ENCODE measurements at places on chromosomes 6 and 20.

DNA sequence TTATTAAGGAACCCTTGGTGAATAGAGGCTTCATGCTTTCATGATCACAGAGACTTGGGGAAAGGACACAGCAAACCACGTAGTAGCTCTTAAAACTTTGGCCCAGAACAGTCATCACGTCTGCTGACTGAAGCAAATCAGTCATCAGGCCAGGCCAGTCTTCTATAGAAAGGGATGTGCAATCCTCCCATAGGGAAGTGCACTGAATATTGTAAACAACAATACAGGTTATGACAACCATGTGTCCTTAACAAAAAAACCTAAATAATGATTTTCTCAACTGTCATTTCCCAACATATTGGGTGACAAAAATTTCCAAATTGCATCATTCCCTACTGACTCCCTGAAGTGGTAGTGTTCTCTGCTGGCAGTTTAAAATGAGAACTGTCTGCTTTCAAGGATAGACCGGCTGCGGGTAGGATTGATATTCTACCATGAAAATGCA is 388.2 kb upstream of the CITED2 start:
- DNase-seq, result no peak

- no peak for DNase-seq
These were observed 23.9 kb upstream of the TOP1 start for GRCh38 chr20:41004531-41005360.

DNA sequence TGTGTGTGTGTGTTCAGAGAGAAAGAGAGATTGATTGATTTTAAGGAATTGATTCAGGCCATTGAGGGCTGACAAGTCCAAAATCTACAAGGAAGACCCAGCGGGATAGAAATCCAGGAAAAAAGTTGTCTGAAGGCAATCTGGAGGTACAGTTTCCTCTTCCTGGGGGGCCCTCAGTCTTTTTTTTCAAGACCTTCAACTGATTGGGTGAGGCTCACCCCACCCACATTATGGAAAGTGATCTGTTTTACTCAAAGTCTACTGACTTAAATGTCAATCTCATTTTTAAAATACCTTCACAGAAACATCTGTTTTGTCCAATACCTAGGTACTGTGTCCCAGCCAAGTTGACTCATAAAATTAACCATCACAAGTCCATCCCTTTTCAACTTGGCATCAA is 243.0 kb upstream of the PLN start:
- no peak for DNase-seq

DNA sequence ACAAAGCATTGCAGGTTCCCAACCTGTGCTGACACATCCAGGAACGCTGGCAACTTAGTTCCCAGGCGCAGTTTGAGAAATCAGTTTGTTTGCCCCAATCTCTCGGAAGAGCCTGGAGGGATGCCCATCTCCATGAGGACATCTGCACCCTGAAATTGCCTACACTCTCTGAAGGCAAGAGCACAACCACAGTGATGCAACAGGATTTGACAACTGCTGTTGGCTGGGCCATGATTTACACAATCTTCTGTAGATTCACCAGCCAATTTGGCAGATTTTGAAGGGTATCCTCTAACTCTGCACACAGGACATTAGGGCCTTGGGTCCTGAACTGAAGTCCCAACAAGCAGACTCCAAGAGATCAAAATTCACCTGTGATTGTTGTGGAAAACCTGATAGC is 3.4 kb downstream of the APMAP start:
- no peak for DNase-seq

DNA sequence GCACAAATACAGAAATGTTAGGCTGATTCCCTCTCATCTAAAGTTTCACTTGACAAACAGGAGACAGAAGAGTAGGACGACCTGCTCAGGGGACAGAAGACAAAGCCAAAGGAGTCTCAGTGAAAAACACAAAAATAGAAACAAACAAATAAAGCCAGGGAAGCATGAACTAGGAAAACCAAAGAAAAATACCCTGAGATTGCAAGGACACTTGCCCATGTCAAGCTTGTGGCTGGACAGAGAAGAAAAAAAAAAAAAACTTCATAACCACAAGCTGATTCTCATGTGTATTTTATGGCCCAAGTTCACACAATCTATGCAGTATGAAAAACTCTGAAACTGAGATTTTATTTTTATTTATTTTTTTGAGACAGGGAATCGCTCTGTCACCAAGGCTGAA is 85.6 kb upstream of the BEND6 start:
- no peak for DNase-seq

DNA sequence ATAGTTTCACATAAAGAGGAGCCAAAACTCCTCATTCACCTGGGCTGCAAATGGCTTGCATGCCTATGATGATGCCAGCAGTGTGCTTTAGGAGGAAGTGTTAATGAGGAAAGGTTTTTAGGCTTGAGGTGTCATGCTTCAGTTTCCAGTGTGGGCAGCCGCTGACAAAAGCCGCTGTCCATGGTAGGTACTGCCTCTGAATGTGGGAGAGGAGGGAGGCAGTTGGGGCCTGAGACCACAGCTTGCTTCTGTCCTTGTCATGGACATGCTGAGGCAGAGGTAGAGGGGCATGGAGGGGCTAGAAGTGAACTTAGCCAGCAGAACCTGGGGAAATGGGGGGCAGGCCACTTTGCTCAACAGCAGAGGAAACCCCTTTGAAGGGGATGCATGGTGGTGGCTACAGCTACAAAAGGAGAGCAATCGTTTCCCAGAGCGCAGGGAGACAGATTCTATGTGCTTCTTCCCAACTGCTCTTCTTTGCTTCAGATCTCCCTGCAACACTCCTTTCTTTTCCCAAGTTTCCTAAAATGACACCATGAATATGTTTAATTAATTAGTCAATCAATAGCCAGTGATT is 372.1 kb upstream of the CNR1 start:
- DNase-seq, result peak; percentile 23

DNA sequence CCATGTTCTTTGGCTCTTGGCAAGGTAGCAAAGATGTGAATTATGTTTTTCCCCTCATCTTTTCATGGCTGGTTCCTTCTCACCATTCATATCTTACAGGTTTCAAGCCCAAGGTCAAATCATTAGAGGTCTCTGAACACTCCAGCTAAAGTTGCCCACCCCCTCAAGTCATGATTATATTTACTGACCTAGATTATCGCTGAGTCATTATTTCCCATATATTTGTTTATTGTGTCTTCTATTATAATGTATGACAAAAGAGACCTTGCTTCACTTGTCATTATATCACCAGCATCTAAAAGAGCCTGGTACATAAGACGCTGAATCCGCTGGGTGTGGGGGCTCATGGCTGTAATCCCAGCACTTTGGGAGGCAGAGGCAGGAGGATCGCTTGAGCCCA is 12.4 kb downstream of the DSN1 start:
- DNase-seq, result no peak

- no peak for DNase-seq
These were observed 90.0 kb upstream of the INSM1 start for GRCh38 chr20:20277894-20278335.

DNA sequence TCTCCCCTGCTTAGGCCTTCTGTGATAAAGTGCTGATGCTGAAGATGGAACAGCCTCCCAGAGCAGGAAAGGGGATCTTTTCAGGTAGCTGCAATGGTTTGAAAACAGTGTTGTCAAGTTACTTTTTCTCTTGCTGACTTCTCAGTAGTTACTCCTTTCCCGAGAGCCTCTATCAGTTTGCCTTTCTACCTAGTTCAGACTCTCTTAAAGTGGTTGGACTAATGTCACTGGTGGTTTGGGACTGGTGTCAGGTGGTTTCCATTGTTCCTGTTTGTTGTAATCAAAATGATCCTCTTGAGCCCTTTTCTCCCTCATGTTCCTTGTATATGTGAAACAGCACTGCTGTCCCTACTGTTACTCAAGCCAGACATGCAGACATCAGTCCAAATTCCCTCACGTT is 91.4 kb downstream of the FAM217A start:
- DNase-seq, result no peak

GRCh38 chr6:10426781-10427279 is 12.0 kb upstream of the TFAP2A start:
- DNase-seq, result no peak

GRCh38 chr20:50813101-50813643 is 18.3 kb downstream of the BCAS4 start:
- no peak for DNase-seq

- no peak for DNase-seq
These were observed 68.4 kb downstream of the ATG5 start for GRCh38 chr6:106257195-106257594.

DNA sequence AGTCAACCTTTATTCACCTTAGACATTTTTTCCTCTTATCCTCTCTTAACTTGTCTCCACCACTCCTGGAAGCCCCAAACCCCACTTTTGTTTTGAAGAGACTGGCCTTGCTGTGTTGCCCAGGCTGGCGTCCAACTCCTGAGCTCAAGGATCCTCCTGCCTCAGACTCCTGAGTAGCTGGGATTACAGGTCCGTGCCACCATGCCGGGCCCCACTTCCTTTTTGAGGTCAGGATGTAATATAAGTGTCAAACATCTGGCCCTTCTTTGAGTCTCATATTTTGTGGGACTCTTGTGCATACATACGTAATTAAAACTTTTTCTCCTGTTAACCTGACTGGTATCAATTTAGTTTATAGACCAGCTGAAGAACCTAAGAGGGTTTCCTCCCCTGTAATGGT is 1.4 kb upstream of the CDK19 start:
- DNase-seq, result no peak

GRCh38 chr6:7047128-7047527 is 60.6 kb upstream of the RREB1 start:
- no peak for DNase-seq

- DNase-seq, result no peak
These were observed 404.0 kb downstream of the BTBD3 start for GRCh38 chr20:12321736-12322135.

DNA sequence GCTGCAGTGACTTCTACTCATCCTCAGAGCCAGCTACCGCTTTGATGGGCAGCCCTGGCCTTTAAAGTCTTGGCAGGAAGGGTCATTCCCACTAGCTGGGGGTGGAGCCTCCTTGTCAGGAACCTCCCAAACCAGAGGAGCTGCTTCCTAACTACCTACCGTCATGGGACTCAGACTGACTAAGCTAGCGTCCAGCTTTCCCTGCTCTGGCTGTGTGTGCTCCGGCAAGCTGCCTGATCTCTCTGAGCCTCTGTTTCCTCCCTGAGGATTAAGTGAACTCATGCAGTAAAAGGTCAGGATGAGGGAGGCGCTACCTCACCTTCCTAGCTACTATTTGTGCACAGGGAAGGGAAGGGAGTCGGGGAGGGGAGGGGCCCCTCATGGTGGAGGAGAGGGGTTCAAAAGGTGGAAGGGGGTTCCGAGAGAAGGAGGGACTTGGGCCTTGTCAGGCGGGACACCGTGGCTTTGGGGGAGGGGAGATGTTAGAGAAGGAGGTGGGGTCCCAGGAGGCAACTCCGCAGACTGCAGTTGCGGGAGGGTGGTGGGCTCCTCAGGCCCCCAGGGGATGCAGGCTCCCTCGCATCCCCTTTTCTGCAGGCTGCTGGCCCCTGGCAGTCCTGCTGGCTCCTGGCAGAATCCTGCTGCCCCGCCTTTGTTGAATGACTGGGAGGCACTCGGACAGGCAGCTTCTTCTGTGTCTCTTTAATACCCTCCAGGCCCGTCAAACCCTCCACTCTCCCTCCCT is 9.8 kb downstream of the DUSP15 start:
- DNase-seq, result no peak

DNA sequence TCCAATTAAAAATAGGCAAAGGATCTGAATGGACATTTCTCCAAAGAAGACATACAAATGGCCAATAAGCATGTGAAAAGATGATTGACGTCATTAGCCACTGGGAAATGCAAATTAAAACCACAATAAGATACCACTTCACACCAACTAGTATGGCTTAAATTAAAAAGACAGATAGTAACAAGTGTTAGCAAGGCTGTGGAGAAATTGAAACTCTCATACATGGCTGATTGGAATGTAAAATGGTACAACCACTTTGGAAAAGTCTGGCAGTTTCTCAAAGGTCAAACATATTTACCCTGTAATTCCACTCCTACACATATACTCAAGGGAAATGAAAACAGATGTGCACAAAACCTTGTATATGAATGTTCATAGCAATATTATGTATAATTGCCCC is 83.6 kb downstream of the CEP57L1 start:
- DNase-seq, result no peak

DNA sequence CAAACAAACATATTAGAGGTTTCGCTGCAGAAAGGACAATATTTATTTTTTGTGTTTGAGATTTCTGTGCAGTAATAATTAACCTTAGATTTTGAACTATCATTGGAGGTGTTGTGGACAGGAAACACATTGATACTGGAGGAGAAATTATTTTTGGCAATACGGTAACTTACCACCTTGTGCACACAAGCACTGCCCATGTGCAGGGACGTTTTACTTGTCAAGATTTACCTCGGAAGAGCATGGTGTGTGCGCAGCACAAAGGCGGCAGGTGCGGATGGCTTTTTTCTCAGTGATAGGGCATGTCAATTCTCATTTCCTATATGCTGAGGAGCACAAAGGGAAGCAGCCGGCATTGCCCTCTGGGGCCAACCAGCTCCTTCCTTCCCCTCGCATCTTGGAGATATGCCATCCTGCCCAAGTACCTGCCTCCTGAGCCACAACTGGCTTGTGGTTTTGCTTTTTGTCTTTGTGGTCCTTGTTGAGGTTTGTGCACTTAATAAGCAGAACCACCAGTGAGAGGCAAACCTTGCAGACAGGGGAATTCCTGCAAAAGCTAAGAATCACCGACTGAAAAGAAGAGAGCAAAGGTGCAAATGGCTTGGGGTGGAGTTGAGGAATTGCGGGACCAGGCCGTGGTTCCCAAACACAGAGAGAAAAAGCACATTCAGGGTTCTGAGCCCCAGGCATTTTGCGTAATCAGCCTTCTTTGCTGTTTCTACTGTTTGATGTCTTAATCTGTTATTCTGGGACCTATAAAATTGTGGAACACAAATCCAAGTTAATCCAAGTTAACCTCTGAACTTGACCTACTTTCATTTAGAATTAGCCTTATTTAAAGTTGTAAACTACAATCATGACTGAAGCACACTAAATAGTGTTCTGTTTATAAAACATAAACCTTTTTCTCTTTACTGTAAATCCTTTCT is 21.9 kb downstream of the SAMD5 start:
- DNase-seq, result no peak

- DNase-seq, result no peak
These were observed 54.2 kb downstream of the ARMC2 start for GRCh38 chr6:108902382-108902792.

DNA sequence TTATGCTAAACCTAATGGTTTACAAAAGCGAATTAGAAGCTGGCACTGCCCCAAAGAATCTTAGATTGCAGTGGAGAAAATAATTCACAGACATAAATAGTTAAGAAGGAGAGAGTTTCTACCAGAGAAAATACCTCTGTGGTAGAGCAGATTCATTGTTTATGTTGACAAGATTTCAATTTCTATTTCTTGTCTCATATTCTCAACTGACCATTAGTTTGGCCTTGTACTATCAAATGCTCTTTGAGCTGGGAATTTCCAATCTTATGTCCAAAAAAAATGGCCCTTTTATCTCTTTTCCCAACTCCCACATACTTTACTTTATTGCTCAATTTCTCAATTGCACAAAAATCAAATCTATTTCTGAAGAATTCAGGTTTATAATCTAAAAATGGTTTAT is 804.1 kb upstream of the CITED2 start:
- no peak for DNase-seq

- DNase-seq, result no peak
These were observed 758.3 kb downstream of the KIF16B start for GRCh38 chr20:15814911-15815310.
